EH (cell line): ENCODE measurements at places on chromosomes 3 and 15.

- peak; percentile 1 for DNase-seq
Observed at GRCh38 chr3:140904521-140904920, 37.1 kb upstream of the SLC25A36 start.

GRCh38 chr3:22938739-22939138 lies 264.4 kb upstream of the UBE2E2 start:
- no peak for DNase-seq

DNA sequence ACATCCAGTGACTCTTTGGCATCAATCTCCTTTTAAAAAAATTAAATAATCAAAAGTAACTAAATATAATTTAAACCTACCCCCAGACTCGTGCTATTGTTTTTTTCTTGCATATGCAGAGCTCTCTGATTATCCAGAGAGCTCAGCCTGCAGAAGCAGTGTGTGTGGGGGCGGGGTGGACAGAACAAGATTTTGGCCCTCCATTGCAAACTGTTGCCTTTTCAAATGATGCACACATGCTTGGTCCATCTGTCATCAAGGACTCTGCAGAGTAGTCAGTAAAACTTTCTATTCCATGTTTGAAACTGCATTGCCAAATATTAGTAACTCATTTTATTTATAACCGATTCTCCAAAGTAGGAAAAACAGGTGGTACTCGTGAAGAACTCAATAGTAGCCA lies 28.6 kb upstream of the STXBP5L start:
- DNase-seq: no peak

- DNase-seq: peak; percentile 61
Observed at GRCh38 chr3:179181021-179181472, 32.9 kb downstream of the PIK3CA start.

GRCh38 chr15:68749793-68750192 lies 70.9 kb downstream of the ANP32A start:
- DNase-seq: peak; percentile 29

DNA sequence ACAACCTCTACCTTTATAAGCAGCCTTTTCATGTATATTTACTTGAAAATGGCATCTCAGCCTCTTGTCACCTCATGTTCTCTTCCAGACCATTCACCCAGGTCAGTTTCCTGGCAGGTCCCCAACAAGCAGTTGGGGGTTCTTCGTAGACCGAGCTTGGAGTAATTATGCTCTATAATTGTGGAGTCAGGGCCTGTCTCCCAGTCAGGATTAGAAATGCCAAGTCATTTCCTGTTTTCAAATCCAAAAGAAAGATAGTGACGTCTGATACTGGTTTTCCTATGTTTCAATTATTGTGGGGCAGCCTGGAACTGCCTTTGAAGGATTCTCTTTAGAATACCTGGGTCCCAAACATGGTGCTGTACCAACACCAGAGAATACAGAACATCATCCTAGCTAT lies 430.6 kb downstream of the MECOM start:
- peak; percentile 51 for DNase-seq

DNA sequence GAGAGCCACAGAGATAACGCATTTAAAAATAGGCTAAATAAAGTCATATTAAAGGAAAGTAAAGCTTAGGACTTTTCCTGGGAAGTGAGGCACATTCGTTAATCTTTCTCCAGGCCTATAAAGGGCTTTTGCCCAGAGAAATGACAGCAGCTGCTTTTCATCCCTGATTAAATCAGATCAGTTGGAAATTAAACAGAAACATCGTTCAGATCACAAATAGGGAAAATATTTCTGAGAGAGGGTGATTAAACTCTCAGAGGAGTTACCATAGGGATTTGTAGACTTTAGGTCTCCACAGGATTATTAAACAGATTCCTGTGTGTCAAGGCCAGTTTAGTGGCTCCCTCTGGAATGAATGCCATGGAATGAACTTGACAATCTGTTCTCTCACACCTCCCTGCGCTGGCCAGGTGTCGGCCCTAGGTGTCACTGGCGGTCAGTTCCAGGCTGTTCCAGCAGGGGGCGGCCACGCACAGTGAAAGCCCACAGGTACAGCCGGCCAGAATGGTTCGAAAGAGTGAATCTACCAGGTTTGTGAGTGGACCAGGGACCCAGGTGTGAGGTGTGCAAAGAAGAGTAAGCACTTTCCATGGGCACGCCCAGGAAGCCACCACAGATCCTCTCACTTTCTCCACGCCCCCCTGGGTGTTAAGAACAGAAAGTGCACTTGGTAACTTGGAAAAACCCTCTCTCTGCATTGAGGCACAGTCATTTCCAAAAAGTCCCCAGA lies 253.0 kb upstream of the RASGRP1 start:
- DNase-seq: peak; percentile 78
